ENCODE measurements at places on chromosomes 16 and 17. TPM values are rescaled to one million over a fixed set of nuclear protein-coding genes. Genes with fewer than 3 reads are reported as not detected.

The C1QL1 gene
- total RNA-seq = not detected

DNA sequence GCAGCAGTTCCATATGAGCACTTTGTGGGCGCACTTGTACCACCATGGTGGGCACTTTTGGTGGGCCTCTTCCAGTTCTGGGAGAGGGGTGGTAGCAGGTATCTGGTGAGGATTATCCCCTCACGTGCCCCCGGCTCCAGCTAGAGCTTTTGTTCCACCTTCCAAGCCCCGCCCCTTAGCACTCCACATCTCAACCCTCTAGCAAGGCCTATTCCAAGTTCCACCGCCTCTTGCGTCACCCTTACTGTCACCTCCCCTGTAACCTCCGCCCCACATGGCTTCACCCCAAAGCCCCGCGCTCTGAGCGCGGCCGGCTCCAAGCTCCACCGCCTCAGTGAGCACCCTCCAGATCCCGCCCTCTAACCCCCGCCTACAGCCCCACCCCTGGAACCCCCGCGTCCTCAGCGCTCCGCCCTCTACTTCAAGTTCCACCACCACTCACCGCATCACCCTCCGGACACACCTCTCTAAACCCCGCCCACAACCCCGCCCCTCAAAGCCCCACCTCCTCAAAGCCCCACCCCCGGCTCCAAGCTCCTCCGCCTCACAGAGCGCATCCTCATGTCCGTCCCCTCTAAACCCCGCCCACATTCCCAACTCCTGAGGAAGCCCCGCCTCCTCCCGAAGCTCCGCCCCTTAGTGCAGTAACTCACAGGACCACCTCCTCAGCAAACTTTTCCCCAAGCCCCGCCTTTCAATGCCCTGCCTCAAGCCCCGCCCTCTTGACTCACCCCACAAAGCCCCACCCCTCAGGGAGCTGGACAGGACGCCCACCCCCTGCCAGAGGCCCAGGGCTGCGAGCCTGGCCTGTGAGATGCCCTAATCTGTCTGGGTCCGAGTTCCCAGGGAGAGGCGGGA is 11.1 kb downstream of the SCN4A start:
- H3K27ac ChIP-seq = no peak overlapping the region
- H3K4me1 ChIP-seq = peaks cover 7% of the 10 kb centered on the region
- no peaks in the 10 kb centered on the region for H3K36me3 ChIP-seq
- H3K27me3 ChIP-seq = peaks cover 3% of the 10 kb centered on the region
- DNase-seq = peak; percentile 8
- no peak overlapping the region for H3K4me3 ChIP-seq

- H3K27me3 ChIP-seq = peaks cover 3% of the 10 kb centered on the region
- H3K4me1 ChIP-seq = peaks cover 54% of the 10 kb centered on the region
- H3K4me3 ChIP-seq = peak overlapping the region; percentile 89
- H3K27ac ChIP-seq = peak overlapping the region; percentile 94
- DNase-seq = peak; percentile 35
- H3K36me3 ChIP-seq = peaks cover 15% of the 10 kb centered on the region
These were observed 13.6 kb downstream of the ZC3H7A start for GRCh38 chr16:11783319-11784037.

DNA sequence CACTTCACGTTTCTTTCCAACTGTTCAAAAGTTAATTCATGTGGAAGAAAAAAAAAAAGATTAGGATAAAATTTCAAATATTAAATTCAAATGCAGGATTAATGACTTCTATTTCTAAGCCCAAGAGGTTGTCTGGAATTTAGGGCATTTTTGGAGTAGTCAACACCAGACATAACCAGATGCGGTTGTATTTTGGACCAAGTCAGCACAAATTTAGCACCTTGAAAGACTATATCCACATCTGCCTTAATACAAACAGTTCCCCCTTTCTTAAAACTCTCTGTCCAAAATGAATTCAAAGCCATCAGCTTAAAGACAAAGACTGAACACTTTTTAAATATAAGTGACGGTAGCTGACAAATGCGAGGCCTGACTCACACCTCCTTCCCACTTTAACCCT is 282.9 kb downstream of the C16orf95 start:
- no peak overlapping the region for H3K27ac ChIP-seq
- H3K4me3 ChIP-seq = no peak overlapping the region
- peaks cover 58% of the 10 kb centered on the region for H3K27me3 ChIP-seq
- no peaks in the 10 kb centered on the region for H3K36me3 ChIP-seq
- DNase-seq = no peak
- no peaks in the 10 kb centered on the region for H3K4me1 ChIP-seq

The SLC13A2 gene
- not detected for total RNA-seq

DNA sequence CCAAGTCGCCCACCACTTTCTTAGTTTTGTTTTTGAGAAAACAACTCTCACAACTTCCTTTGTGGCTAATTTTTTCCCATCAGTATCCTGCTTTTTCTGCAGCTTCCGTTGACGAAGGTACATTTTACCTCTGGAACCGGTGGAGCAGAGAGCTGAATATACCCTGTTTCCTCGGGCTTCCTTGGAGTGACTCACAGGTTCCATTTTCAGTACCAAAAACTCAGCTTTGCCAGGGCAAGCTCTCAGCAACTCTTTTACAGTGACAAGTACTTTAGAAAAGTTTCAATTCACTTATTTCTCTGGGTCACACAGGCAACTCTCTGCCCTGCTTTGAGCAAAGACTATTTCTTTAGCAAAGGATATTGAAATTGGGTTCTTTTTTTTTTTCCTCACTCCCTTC is 318.9 kb downstream of the SNX29 start:
- H3K4me1 ChIP-seq = peaks cover 6% of the 10 kb centered on the region
- DNase-seq = no peak
- no peak overlapping the region for H3K27ac ChIP-seq
- peaks cover 18% of the 10 kb centered on the region for H3K36me3 ChIP-seq
- peaks cover 3% of the 10 kb centered on the region for H3K27me3 ChIP-seq
- no peak overlapping the region for H3K4me3 ChIP-seq

The TMIGD1 gene
- total RNA-seq = not detected

DNA sequence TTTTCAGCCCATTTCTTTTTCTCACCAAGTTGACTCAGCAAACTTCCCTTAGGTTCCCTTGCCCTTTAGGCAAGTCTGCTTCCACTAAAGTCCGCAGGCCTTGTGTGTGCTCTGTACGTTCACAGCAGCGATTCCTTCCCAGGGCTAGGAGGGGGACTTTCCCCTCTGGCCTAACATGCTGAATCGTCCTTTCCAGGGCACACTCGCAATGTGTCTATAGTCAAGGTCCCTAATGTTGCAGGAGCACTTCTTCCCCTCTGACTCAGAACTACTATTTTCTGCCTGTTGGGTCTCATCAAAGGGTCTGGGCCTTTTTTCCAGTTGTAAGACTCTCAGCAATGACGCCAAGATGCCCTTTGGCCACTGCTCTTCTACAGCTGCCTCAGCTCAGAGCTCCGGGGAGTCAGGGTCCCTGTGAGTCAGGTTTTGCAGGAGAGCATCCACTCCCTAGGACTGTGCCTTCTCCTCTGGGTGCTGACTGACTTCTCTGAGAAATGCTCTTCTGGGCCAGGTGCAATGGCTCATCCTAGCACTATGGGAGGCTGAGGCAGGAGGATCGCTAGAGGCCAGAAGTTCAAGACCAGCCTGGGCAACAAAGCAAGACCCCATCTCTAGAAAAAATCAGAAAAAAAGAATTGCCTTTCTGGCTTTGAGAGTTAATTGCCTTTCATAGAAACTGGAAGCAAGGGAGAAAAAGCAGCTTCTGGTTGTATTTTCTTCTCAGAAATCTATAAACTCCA is 64.4 kb upstream of the TBX2 start:
- peaks cover 17% of the 10 kb centered on the region for H3K4me1 ChIP-seq
- peak overlapping the region; percentile 76 for H3K27ac ChIP-seq
- H3K27me3 ChIP-seq = peaks cover 3% of the 10 kb centered on the region
- no peaks in the 10 kb centered on the region for H3K36me3 ChIP-seq

- H3K27me3 ChIP-seq = peaks cover 50% of the 10 kb centered on the region
- no peak for DNase-seq
- H3K4me1 ChIP-seq = peaks cover 9% of the 10 kb centered on the region
- no peak overlapping the region for H3K27ac ChIP-seq
These were observed 7.3 kb upstream of the SLC5A10 start for GRCh38 chr17:18944646-18945045.

DNA sequence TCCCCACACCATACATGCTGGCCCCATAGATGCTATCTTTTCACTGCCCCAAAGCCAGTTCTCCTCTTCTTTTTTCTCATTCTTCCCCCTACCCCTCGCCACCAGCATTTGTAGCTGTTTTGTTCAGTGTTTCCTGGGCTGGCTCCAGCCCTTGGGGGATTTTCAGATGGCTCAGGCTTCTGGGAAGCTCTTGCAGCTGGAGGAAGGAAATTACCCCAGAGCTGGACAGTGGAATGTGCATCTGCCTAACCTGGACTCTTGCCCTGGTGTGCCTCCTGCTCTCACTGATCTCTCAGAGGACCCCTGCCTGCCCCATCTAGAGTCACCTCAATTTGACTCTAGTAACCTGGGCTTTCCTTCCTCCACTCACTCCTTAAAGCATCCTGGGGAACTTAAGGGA is 82.8 kb downstream of the MYH13 start:
- peaks cover 15% of the 10 kb centered on the region for H3K4me1 ChIP-seq
- H3K27me3 ChIP-seq = peaks cover 3% of the 10 kb centered on the region
- DNase-seq = no peak

- H3K27ac ChIP-seq = no peak overlapping the region
- H3K4me3 ChIP-seq = no peak overlapping the region
- peaks cover 6% of the 10 kb centered on the region for H3K4me1 ChIP-seq
- peaks cover 1% of the 10 kb centered on the region for H3K27me3 ChIP-seq
- 0 out of 2 replicates have a peak, but pooled peaks cover 3% of the 10 kb centered on the region for H3K36me3 ChIP-seq
These were observed 23.4 kb upstream of the MPRIP start for GRCh38 chr17:17018612-17019429.

DNA sequence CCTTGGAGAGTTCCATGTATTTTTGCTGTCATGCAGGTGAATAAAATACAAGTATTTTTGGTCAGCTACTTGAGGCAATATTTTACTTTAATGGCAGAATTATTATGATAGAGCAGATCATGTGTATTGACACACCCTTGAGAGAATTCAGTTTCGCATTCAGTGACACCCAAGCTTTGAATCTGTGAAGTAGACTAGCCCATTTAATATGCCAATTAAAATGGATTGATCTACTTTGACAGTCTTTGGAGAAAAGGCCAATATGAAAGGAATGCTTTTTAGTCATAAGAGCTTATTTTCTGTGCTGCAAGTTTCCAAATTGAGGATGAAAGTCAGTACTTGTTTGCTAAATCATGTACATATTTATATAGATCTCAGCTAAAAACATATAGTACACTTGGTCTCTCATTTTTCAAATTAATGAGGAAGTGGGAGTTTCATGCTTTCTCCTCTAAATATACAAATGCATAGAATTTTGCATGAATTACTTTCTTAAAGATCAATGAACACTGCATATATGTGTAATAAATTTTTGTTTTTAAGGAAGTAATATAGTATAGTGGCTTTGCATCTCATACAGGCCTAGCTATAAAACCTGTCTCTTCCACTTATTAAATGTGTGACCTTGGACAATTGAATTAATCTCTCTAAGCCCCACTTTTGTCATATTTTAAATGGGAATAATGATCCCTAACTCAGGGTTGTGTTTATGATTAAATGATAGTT is 161.5 kb downstream of the PHKB start:
- H3K4me1 ChIP-seq = no peaks in the 10 kb centered on the region
- no peak overlapping the region for H3K4me3 ChIP-seq
- H3K27ac ChIP-seq = no peak overlapping the region
- no peaks in the 10 kb centered on the region for H3K36me3 ChIP-seq
- H3K27me3 ChIP-seq = no peaks in the 10 kb centered on the region

DNA sequence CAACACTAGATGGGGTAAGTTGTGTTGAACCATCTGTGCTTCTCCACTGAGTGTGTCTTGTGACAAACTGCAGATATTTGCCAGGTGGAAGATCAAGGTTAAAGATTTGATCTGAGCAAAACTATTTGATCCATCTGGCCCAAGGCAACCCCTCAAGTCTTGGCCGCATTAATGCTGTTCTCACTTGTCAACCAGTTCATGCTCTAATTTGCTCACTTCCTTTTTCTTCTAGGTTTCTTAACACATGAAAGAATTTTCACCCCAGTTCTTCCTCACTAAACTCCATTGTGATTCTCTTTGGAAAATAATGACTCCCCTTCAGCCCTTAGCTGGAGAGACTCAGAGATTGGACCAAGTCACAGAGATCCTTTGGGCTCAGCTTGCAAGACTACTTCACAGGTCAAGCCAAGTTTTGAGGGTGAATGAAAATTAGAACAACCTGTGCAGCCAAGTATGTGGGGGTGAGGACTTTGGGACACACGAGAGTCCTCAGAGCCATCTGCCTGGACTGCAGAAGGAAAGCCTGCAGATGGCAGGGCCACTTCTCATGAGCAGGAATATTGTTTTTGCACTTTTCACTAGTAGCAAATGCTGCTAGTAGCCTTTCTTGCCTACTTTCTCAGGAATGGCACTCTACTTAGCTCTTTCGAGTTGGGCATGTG is 166.5 kb downstream of the AXIN2 start:
- H3K27me3 ChIP-seq = peaks cover 16% of the 10 kb centered on the region
- peaks cover 7% of the 10 kb centered on the region for H3K4me1 ChIP-seq
- no peak overlapping the region for H3K4me3 ChIP-seq
- no peak overlapping the region for H3K27ac ChIP-seq
- DNase-seq = no peak
- no peaks in the 10 kb centered on the region for H3K36me3 ChIP-seq

GRCh38 chr17:52686140-52686539 is 527.6 kb upstream of the CA10 start:
- no peak overlapping the region for H3K4me3 ChIP-seq
- no peaks in the 10 kb centered on the region for H3K27me3 ChIP-seq
- no peak for DNase-seq
- H3K36me3 ChIP-seq = no peaks in the 10 kb centered on the region
- H3K4me1 ChIP-seq = no peaks in the 10 kb centered on the region
- no peak overlapping the region for H3K27ac ChIP-seq

The ATMIN gene
- 31.0 TPM for total RNA-seq

DNA sequence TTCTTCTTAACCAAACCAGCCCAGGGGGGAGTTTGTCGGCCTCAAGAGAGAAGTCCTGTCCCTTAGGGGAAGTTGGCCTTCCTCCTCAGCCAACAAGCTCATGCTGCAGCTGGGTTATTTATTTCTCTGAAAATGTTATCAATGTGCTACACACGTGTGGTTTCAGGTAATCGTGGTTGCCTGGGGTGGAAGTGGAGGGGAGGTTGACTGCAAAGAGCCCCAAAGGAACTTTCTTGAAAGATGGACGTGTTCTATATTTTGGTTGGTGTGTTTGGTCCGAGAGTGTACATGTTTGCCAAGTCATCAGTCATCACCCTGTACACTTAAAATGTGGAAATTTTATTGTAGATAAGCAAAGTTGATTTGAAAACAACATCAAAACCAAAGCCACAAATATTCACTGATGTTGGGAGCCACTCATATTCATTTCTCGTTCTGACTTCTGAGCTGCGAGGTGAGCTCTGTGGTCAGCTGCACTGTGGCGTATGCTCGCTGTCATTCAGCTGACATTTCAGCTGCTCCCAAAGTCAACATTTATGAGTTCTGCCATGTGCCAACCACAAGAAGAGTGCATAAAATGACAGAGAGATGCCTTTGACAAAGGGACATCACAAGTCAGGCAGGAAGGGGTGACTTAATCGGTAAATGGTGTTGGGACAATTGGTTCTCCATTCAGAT is 26.5 kb upstream of the ADGRG1 start:
- H3K4me3 ChIP-seq = no peak overlapping the region
- no peak overlapping the region for H3K27ac ChIP-seq
- peaks cover 39% of the 10 kb centered on the region for H3K27me3 ChIP-seq
- DNase-seq = no peak
